Stimulated activated CD8-positive, alpha-beta memory T cell treated with anti-CD3 and anti-CD28 coated beads, Interleukin-4, amount 100 ng/mL, for 4 hours (primary cell): ENCODE measurements at places on chromosomes 4 and X.

- no peak for DNase-seq
These were observed 151.3 kb upstream of the TTC29 start for GRCh38 chr4:147096667-147097604.

DNA sequence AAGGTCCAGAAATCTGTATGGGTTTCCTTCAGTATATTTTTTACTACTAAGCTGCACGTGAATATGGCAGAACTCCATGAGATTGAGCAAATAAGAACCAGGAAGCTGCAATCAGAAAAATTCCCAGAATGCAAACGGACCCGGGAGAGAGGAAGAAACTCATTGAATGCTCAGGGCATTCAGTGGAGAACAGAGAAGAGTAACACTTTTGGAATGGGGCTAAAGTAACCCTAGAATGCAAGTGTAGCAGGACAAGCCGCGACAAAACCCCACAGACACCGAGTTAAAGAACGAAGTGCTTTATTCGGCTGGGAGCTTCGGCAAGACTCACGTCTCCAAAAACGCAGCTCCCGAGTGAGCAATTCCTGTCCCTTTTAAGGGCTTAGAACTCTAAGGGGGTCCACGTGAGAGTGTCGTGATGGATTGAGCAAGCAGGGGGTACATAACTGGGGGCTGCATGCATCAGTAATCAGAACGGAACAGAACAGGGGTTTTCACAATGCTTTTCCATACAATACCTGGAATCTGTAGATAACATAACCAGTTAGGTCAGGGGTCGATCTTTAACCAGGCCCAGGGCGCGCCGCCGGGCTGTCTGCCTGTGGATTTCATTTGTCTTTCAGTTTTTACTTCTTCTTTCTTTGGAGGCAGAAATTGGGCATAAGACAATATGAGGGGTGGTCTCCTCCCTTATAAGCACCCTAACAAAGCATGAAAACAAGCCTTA, 56.4 kb downstream of the RAB28 start:
- DNase-seq = no peak

DNA sequence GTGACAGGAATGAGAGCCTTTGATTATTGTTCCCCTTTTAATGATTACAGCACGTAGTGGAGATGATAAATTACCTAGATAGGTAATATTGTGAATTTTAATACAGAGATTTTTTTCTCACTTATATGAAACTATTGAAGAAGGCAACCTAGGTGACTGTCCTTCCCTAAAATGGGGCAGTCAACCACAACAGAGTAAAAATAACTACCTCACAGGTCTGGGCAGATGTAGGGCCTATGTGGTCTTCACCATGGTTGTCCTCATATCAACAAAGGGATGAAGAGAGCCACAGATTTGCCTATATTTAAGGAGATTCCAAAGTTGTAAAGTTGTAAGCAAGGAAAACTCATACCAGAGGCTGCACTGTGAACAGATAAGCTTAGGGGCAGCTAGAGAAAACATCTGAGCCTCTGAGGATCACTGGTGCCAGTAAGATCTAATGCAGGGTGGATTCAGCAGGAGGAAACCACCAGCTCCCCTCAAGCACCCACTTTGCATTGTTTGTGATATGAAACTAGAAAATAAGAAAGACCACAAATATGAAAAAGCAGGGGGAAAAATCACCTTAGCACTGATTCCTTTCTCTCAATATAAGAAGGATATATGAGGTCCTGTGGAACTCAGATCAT, 547.9 kb upstream of the GALNTL6 start:
- no peak for DNase-seq

DNA sequence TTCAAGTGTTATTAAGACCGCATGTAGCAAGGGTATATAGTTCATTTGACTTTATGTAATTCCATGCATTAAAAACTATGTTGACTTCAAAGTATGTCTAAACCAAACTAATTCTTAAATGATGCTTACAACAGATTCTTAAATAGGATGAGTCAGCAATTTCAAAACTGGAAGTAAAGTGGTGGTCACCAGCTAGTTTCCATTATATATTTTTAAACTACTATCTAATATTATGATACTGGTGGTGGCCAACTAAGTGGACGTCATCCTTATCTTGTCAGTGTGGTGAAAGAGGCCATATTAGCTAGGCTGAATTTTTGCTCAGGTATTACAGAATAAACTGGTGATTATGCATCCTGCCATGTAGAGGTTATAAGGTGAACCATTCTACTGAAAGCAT, 1.2 kb downstream of the IL15 start:
- DNase-seq = no peak

- no peak for DNase-seq
These were observed 303.9 kb downstream of the ASMT start for GRCh38 chrX:1918780-1919179.

- DNase-seq = no peak
These were observed 76.4 kb upstream of the WWC2 start for GRCh38 chr4:183022617-183023016.

GRCh38 chr4:27239641-27240040, 379.0 kb downstream of the STIM2 start:
- DNase-seq = no peak
